Esophagus squamous epithelium (tissue), 5 donors: ENCODE measurements at places on chromosomes 12 and 14.

- DNase-seq: no peak
Measured at GRCh38 chr12:65276916-65277530, 1.5 kb upstream of the MSRB3 start.

GRCh38 chr14:68318828-68319227 is 474.0 kb downstream of the ZFP36L1 start:
- DNase-seq: no peak

DNA sequence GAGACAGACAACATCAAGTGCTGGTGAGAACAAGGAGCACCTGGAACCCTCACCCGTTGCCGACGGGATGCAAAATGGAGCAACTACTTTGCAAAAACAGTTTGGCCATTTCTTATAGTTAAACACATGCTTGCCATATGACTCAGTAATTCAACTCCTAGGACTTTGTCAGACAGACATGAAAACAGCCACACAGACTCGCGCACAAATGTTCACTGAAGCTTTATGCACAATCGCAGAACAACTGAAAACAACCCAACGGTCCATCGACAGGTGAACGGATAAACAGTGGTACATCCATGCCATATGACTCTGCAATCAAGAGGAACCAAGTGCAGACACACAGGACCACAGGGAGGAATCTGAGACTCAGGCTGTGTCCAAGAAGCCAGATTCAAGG is 30.8 kb downstream of the NCOR2 start:
- DNase-seq: no peak

GRCh38 chr14:33949411-33949893 is 1.4 kb downstream of the EGLN3 start:
- DNase-seq: no peak

DNA sequence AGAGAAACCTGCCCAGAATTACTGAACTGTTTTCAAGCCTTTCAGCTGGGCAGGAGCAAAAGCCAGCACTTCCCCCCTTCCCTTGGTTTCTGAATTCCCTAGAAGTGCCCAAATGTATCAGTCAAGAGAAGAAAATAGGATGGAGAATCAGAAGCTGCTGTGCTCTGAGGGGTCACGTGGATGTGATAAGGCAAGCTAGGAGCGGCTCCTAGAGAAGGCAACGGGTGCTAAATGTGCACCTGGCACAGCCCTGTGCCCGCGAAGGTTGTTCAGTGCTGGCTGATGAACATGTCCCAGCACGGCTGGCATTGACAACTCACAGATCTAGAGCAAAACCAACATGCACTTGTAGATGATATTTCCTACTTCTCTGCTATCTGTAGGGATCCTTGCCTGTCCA is 8.3 kb downstream of the EMG1 start:
- DNase-seq: no peak

DNA sequence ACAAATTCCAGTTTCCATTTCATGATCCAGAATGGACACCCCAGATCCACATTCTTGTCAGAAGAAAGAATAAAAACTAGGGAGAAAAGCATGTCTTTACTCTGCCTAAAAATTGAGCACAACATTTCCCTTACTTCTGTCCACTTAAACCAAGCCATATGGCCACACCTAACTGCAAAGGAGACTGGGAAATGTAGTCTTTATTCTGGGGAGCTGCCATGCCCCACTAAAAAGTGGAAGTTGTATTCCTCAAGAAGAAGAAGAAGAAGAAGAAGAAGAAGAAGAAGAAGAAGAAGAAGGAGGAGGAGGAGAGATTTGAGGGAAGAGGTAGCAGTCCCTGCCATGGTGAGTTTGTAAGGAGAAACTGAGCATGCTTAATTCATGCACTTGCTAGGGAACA is 84.5 kb downstream of the GPR65 start:
- DNase-seq: no peak

DNA sequence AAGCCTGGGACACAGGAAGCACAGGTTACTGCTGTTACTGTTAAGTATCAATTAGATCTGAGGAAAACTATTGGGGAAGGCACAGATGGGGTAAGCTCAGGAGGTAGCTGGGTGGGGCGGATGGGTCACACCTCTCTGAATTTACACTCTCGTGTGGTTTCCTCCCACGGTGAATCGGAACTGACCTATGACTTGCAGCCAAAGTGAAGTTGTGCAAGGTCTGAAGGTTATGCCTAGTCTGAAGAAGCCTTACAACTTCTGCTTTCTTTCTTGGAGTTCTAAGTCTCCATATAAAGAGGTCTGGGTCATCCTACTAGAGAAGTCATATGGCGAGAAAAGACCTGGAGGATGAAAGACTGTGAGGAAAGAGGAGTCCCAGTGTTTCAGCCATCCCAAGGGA is 25.6 kb upstream of the GPATCH2L start:
- no peak for DNase-seq

DNA sequence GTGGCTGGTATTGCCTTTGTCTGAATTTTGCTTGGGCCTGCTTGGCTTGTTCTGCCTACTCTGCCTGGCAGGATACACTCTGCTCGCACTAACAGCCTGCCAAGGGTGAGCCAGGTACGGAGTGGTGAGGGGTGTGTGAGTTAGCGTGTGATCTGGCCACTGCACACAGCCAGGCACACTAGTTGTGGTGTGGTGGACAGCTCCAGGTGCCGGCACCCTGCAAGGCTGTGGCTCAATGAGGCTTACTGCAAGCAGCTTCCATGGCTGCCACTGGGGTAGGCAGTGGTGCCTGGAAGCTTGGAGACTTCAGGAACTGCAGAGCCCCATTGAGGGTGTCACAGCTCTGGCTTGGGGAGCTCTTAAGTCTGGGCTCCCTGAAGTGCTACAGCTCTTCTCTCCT is 87.4 kb downstream of the GPHN start:
- no peak for DNase-seq

GRCh38 chr12:51836827-51837173 is 11.7 kb downstream of the FIGNL2 start:
- DNase-seq: no peak

- no peak for DNase-seq
Measured at GRCh38 chr12:53227341-53227740, 4.7 kb downstream of the RARG start.

DNA sequence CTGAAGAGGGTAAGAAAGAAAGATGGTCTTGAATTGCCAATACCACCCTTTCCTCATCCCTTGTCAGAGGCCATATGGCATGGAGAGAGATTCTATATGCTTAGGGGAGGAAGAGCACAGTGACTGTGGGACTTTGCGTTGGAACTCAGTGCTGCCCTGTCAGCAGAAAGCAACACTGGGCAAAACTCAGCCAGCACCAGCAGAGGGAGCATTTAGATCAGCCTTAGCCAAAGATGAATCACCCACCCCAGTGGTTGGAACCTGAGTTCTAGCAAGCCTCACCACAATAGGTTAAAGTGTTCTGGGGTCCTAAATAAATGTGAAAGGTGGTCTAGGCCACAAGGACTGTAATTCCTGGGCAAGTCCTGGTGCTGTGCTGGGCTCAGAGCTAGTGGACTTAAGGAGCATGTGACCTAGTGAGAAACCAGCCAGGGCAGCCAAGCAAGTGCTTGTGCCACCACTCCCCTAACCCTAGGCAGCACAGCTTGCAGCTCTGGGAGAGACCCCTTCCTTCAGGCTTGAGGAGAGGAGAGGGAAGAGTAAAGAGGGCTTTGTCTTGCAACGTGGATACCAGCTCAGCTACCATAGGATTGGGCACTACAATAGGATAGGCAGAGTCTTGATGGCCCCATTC is 11.4 kb upstream of the BCAT1 start:
- no peak for DNase-seq

DNA sequence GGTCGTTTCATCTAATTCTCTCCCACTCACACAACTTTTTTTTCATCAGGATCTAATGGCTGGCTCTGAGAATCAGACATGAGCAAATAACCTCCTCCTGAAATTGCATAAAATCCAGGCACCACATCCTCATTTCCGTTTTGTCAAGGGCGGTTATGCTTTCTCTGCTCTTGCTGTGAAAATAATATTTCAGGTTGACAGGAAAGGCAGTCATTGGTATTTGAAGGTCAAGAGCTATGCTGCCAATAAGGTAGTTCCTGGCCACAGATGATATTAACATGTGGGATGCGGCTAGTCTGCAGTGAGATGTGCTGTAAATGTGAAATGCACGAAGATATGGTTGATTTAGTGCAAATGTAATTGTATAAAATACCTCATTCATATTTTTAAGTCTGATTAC is 870.2 kb upstream of the TMEM132C start:
- no peak for DNase-seq

GRCh38 chr12:22250762-22251161 is 83.7 kb downstream of the ST8SIA1 start:
- no peak for DNase-seq

GRCh38 chr12:132357623-132358186 is 28.3 kb upstream of the GALNT9 start:
- DNase-seq: no peak

GRCh38 chr12:71504476-71504875 is 64.9 kb downstream of the LGR5 start:
- no peak for DNase-seq

DNA sequence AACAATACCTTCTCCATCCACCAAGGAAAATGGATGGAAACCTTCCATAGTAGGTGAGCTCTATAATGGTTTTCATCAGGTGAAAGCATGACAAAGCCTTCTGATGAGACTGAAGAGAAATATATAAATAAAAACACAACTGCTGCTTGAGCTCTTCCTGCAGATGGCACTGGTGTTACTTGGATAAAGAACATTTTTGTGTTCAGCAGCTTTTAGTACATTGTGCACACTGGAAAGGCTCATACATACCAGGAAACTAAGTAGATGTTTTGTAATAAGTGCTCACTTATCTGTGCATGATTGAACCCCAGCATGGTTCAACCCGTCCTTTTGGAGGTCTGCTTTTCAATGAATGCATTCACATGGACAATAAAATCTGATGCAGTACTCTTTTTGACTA is 357.3 kb upstream of the MIS18BP1 start:
- no peak for DNase-seq

DNA sequence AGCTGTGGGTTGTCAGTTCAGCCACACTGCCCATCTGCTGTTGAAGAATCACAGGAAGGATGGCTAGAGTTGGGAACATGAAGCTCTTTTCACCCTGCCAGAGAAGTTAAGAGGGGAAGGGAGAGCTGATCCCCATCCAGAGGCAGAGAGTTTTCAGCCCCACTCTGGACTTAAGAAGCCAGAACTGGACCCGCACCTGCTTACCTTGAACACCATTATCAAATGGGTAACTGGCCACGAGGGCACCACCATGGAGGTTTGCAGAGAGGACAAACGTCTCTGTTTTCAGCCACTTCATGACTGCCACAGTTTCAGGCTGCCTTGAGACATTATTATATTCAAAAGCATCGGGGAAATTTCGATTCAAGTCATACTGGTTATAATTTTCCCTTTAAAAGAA is 62.0 kb downstream of the MDM2 start:
- DNase-seq: no peak

DNA sequence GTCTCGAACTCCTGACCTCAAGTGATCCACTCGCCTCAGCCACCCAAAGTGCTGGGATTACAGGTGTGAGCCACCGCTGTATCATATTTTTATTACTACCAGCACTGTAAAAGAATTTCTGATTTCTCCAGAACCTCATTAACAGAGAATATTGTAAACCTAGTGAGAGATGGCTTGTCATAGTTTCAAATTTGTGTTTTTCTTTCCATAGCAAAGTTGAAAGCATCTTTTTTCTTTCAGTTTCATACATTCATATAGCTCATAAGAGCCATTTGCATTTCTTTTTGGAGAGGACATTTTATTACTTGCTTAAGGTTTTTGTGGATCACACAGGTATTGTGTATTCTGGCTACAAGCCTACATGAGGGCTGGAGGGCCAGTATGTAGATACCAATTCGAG is 58.0 kb downstream of the MIS18BP1 start:
- DNase-seq: no peak
